ENCODE measurements at places on chromosomes 5 and 9.

DNA sequence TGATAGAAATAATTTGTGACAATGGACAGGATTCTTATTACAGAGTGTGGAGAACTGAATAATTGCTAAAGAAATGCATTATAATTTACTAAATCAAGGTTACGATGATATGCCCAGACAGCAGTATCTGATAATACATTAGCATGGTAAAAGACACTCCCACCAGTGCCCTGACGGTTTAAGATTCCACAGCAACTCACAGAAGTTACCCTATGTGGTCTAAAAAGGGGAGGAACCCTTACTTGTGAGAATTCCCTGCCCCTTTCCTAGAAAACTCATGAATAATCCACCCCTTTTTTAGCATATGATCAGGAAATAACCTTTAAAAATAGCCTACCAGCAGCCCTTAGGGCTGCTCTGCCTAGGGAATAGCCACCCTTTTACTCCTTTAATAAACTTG, 244.7 kb upstream of the SLC24A2 start:
- DNase-seq = no peak

GRCh38 chr9:76255781-76256455, 138.3 kb downstream of the RFK start:
- DNase-seq = peak; percentile 93

- no peak for DNase-seq
Measured at GRCh38 chr5:54388811-54389210, 66.7 kb upstream of the HSPB3 start.

GRCh38 chr5:133117912-133118445, 66.2 kb downstream of the HSPA4 start:
- no peak for DNase-seq

- no peak for DNase-seq
Measured at GRCh38 chr5:22496666-22497065, 356.5 kb downstream of the CDH12 start.

DNA sequence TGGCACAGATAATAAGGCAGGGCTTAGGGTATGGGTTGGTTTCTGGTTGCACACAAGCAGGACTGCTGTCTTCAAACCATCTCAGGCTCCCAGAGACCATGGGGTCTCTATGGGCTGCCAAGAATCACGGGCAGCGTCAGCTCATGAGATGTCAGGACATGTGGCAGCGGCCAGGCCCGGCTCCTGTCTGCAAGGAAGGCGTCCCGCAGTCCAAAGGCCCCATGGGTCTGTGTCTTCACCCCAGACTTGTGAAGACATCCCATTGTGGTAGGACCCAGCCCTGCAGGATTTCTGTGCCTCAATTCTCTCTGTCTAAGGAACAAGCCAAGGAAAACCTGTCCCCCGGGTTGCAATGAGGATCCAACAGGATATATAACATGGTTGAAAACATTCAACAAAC, 32.6 kb downstream of the IPPK start:
- DNase-seq = no peak

DNA sequence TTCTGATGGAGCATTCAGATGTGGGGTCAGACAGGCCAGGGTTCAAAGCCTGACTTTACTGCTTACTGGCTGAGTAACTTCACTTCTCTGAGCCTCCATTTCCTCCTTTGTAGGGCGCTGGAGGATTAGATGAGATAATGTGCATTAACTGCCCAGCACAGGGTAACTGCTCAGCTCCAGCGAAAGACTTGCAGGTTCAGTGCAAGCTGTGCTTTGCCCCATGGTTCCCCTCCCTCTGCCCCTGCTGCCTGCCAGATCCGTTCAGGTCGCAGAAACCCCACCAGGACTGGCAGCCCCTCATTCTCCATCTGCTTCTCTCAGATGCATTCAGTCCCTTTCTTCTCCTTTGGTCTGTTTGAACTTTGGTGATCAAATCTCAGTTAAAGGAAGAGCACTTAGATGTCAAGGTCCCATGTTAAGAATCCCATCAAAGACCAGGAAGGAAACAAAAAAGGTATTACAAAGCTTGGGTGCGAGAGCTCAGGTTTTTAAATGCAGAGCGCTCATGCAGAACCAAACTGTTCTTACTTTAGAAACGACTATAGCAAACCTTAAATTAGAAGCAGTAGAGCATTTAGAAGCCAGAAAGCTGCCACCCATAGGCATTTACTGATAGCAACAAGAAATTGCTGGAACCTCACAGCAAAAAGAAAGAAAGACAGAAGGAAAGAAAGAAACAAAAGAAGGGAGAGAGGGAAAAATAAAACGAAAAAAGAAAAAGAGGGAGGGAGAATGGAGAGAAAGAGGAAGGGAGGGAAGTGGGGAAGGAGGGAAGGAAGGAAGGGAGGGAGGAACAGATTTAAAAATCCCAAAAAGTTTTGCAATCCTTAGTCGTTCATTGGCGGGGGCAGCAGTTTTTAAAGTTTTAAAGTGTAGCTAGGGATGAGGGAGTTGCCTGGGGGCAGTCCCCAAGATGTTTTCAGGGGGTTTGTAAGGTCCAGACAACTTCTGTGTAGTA, 23.5 kb downstream of the AFAP1L1 start:
- DNase-seq = no peak

GRCh38 chr9:100101608-100102007, 2.6 kb downstream of the INVS start:
- DNase-seq = no peak

- no peak for DNase-seq
Measured at GRCh38 chr5:123929055-123929474, 417.1 kb downstream of the CSNK1G3 start.

DNA sequence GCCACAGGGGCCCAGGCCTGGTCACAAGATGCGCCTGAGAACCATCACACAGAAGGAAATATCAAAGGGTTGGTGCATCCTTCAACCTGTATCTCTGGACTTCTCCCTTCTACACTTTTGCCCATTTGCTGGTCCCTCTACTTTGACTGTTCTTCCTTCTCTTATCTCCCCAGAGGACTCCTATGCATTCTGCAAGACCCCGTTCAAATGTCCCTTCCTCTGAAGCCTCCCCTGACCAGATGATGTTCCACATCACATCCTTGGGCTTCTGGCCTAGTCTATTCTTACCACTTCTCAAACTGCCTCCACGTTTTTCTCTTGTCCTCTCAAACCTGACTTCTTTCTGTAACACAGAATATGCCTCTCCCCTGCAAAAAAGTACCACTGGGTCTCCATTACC, 34.3 kb downstream of the STK10 start:
- DNase-seq = no peak

GRCh38 chr5:96857454-96857853, 18.8 kb upstream of the ERAP2 start:
- DNase-seq = no peak

- DNase-seq = peak; percentile 38
Measured at GRCh38 chr5:80041527-80041926, 6.4 kb downstream of the THBS4 start.

- DNase-seq = no peak
Measured at GRCh38 chr9:127554966-127555839, 56.9 kb upstream of the STXBP1 start.

GRCh38 chr5:1111727-1112289, at the start of gene SLC12A7:
SLC12A7 (minus strand) TSS chr5:1112063; CDS start chr5:1111991, 72 bp downstream.
- DNase-seq = no peak

Data from LNCaP clone FGC (cell line).